ENCODE measurements at places on chromosomes 16 and 17.

DNA sequence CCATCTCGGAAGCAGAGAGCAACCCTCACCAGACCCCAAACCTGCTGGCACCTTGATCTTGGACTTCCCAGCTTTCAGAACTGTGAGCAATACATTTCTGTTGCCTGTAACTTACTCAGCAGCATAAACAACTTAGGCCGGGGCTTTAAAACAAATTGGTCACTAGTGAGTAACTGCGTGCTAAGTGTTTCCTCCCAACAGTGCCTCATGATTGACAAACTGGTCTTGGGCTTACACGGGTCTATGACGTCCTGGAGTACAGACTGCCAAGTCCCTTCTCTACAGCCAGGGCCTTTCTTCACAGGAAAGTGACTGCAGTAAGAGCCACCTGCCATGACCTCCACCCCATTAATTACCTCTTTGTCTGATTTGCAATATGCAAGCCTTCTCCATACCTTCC is 136.7 kb downstream of the XYLT1 start:
- no peak for DNase-seq

- no peak for DNase-seq
Measured at GRCh38 chr16:62869837-62870236, 833.6 kb upstream of the CDH8 start.

DNA sequence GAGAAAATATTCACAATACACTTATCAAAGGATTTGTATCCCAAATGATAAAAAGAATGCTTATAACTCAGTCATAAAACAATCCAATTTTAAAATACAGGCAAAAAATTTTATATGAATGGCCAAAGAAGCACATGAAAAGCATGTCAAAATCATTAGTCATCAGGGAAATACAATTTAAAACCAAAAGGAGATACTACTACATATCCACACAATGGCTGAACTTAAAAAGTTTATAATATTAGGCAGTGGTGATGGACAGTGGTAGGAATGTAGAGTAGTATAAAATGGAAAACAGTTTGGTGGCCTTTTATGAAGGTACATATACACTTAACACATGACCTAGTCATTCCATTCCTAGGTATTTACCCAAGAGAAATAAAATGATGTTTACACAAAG is 12.2 kb downstream of the CMC2 start:
- DNase-seq: no peak

DNA sequence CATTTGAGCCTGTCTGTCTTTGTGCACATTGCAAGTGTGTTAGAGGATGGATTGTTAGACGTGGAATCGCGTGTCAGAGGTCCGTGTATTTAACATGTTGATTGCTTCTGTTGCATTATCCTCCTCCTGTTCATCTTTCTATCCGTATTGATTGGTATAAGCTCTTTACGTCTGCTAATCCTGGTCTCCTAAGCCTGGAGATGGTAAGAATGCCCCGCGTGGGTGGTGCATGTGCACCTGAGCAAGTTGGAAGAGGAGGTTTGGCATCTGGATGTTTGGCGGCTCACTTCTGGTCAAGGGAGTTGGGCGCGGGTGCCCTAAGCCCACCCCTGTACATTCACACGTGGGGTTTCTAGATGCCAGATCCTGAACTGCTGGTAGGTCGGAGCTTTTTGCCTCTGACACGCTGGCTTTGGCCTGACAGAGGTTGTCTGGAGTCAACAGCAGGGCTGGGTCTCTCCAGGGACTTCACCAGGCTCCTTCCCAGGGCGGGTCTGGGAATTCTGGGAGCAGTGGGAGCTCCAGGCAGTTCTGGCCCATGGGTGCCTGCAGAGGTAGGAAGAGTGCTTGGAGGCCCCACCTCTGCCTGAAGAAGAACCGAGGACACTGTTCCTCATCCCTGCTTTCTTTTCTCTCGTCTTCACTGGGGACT is 107.3 kb downstream of the OR1D5 start:
- no peak for DNase-seq

DNA sequence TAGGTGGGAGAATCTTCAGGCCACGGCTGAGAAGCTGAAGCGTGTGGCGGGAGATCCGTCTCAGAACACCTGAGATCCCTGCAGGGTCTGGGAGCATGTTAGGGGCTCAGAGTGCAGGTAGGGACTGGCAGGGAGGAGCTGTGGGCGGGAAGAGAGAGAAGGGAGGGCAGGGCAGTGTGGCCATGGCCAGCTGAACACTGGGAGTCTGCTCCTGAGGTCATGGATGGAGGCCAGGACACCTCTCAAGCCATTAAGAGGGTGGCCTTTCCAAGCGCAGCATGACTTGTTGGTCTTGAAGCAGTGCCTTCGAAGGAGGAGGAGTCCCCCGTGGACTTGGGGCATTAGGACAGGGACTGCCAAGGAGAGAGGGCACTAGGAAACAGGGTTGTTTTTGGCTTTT is 23.7 kb downstream of the NAA60 start:
- DNase-seq: no peak

GRCh38 chr16:749010-749409 is 8.2 kb upstream of the CIAO3 start:
- DNase-seq: no peak

DNA sequence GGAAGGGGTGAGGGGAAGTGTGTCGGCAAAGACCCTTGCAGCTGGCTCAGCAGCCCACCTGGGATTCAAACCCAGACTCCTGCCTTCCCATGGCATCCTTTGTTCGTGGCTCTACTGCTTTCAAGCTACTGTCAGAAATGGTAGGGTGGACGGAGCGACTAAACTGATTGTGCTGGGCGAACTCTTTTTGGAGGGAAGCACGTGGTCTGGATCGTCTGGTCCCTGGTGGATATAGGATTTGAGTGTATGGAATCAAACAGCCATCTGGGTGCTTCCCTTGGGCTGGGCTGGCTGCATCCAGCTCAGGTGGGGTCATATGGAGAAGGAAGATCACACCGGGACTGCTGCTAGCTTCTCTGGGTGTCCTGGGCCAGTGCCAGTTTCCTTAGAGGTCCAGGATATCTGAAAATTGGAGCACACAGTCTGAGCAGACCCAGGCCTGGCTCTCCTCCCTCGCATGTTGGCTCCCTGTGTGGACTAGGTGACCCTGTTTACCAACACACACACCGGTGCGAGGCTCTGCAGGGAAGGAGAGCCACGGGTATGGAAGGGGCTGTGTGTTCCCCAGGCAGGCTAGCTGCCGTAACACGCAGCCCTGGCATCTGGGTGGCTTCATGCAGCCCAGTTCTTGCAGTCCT is 8.6 kb downstream of the CMIP start:
- DNase-seq: no peak

GRCh38 chr17:39114723-39115122 is 36.7 kb downstream of the PLXDC1 start:
- DNase-seq: no peak

GRCh38 chr17:41678907-41679739 is 9.6 kb upstream of the EIF1 start:
- DNase-seq: peak; percentile 97

GRCh38 chr17:44113868-44114840 is 9.3 kb downstream of the HDAC5 start:
- no peak for DNase-seq

GRCh38 chr16:85018529-85019236 is 7.3 kb upstream of the ZDHHC7 start:
- DNase-seq: no peak

DNA sequence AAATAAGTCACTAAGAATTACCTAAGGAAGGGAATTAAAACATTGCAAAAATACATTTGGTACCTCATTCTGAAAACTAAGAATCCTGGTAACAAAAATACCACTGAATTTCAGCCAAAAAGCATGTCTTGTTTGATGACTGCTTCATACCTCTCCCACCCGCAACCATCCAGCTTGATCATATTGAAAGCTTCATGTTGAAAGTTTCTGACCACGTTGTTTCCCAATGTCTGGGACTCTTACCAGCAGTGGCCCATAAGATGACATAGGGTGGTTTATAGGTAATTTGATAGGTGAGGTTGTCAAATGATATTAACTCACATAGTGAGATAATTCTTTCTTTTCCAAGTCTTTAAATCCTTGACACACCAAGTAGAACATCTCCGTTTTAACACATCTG is 139.3 kb downstream of the CDH11 start:
- no peak for DNase-seq

DNA sequence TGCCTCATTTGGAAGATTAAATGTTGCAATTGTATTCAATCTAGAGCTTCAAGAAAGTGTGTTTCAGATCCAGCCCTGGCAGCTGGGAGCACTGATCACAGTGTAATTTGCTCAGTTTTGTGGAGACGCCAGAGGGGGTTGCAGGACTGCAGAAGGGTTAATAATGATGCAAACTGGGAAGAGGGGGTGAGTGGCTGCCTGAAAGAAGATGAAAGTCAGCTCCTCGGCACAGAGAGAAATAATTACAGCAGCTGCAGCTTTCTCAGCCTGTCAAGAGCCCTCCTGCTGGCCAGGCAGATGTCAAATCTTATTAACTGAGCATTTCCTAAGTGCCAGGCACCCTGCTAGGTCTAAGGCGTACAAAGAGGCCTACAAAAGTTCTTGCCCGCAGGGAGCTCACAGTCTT is 97.7 kb downstream of the ZNF18 start:
- peak; percentile 11 for DNase-seq

DNA sequence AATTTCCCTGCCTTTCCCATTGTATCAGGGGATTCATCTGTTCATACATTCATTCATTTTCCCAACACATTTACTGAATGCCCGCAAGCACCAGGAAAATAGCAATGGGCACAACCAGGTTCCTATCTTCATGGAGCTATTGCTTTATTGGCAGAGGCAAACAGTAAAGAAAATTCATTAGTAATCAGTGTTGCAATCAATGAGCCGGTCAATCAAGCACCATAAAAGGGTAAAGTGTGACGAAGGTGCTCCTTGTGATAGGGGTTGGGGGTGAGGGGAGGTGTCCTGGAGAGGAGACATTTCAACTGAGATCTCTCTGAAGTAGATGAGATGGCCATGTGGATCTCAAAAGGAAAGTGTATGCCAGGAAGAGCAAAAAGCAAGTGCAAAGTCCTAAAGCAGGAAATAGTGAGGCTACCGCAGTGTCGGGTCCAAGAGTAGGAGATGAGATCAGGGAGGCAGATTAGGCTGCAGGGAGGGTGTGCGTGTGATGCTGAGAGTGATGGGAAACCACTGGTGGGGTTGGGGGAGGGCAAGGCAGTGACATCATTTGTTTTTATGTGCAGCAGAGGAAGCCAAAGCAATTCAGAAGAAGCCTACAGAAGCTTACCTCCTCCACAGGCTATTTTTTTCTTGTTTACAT is 28.4 kb downstream of the CDH13 start:
- no peak for DNase-seq

DNA sequence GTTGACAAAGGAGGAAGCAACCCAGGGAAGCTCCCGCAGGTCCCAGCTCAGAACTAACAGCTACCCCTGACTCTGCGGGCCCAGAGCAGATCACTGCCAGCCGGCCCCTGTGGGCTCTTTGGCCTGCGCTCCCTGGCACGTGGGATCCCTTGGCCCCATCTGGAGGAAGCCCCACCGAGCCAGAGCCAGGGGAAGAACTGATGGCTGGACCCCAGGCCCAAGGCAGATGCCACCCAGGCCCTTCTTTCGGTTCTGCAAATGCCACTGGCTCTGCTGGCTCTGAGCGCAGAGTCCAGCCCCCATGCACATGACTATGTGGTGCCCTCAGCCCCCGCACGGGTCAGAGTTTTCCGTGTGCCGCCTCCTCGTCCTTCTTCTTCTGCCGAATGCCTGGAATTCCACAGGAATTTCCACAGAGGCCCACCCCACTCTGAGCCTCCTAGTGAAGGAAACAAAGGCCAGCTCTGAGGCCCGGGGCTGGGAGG is 35.8 kb upstream of the SNN start:
- DNase-seq: no peak

- no peak for DNase-seq
Measured at GRCh38 chr17:49941427-49941826, 27.6 kb upstream of the DLX4 start.

- DNase-seq: no peak
Measured at GRCh38 chr16:22035153-22035552, 27.2 kb downstream of the MOSMO start.

DNA sequence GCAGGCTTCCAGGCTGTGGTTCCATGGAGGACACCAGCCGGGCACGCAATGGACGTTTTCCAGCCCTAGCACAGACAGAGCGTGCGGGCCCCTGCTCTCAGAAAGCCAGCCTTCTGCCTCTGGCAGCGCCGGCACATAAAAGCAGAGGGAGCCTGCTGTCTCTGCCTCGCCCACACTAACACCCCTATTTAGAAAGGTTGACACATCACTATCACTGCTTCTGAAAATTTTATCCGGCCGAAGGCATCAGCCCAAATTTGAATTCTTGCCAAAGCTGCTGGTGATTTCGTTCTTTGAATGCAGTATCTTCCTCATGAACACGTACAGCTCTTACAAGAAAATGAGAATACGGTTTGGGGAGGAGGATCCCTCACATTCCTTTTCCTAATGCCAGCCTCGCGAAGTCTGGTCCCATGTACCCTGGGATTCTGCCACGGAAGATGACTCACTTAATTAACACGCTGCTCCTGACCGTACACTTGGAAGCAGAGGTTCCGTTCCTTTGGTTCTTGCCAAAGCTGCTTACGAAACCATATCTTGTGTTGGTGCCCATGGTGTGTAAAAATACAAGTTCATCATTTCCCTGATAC is 1.3 kb upstream of the RAB11FIP3 start:
- peak; percentile 69 for DNase-seq

- DNase-seq: no peak
Measured at GRCh38 chr16:88591577-88592021, 21.4 kb downstream of the ZC3H18 start.

DNA sequence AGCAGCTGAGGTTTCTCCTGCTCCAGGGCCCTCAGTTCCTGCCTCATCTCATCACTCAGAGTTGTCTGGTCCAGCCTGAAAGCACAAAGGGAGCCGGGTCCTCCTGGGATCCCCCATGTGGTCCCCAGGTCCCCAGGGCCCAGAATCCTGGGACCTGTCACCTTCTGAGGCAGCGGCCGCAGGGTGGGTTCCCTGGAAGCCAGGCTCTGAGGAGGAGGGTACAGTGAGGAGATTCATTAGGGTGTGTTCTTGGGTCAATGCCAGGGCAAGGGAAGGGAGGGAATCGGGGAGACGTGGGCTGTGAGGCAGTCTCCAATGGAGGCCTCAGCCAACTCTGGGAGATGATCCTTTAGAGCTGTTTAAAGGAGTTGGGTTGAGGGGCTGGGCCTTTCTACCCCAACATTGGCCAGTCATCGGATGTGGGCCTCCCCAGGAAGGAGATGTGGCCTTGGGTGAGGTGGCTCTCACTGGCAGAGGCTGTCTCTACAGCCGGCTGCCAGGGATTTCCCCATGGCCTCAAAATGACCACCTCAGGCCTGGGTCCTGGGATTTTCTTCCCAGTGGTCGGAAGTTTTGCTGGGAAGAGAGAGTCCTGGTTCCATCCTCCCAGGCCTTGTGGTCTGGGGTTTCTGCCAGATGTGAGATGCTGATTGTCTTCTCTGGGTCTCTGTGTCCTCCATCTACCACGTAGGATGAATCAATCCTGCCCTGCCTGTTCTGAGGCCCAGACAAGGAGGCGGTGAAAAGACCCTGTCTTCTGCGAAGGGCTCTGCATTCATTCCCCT is 47.3 kb downstream of the NLRP1 start:
- no peak for DNase-seq

GRCh38 chr16:4911970-4912386 is 25.0 kb downstream of the PPL start:
- no peak for DNase-seq

DNA sequence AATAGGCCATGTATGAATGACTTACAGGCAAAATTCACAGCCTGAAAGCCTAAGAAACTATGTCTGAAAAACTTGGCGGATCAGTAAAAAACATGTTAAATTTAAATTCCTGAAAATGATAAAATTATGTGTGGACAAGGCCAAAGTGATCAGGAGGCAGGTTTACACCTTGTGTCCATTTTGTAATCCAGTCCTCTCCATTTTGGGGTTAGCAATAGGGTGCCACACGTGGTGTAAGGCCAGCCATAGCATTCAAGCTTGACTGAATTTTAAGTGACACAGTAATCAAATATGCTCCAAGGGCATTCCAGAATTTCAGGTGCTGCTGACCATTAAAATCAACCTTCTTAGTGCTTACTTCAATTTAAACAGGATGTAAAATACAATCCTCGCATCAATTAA is 2.7 kb downstream of the RNF43 start:
- DNase-seq: no peak
